ENCODE measurements at places on chromosomes 12 and 14.
A peak's percentile ranks its signal among the peaks of the same experiment; 100 is the strongest.

DNA sequence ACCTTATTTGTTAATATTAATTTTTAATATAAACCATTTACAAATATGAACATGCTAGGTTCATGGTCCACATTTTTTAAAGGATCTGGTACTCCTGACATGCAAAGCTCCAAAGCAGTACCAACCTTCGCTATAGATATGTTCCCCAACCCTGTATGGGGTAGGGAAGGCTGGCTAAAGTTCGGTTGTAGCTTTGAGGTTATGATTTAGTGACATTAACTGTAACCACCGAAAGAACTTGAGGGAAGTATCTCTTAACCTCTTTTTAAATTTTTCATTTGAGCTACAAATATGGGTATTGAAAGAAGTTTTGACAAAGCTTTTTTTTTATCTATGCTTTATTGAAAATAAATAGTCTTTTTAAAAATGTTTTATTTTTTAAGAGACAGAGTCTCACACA, 115.5 kb downstream of the DYRK2 start:
- no peak for DNase-seq

GRCh38 chr14:85947461-85948139, 417.7 kb downstream of the FLRT2 start:
- DNase-seq: no peak

DNA sequence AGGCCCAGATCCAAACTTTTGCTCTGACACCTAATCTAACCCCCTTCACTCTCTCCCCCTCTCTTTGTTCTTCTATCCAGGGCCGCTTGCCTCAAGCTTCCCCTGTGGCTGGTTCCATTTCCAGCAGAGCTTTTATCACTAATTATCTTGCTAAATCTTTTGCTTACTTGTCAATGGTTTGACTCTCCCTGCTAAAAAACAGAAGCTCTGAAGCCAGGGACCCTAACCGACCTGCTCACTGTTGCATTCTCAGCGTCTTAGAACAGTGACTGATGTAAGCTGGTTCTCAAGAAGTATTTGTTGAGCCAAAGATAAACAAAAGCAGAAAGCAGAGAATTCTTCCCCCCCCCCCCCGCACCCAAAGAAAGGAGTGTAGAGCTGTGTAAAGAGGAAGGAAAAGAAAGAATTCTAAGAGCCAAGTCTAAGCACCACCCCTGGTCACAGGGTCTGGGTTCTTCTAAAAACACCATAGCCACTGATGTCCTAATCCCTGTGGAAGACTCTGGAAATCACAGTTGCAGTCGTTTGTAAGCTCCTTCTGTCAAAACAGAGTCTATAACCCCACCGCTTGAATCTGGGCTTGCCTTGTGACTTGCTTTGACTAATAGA, 385.8 kb downstream of the MED13L start:
- no peak for DNase-seq

DNA sequence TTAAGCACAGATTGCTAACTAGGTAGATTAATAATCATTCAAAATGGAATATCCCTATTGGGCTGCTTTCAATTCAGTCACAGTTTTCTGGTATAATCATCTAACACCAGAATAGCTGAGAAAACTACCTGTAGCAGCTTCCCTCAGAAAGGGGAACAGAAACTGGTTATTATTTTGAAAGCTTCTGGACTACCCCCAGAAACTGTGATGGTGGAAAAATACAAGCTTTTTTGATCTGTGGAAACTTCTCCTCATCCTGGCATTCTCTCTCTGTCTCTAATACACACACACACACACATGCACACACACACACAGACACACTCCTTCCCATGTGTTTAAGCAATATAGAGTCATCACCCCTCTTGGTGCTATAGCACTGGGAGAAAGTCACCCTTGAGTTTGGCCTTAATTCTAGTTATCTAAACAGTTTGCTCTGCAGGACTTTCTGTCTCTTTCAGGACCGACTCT, 251.5 kb upstream of the LMO3 start:
- no peak for DNase-seq

DNA sequence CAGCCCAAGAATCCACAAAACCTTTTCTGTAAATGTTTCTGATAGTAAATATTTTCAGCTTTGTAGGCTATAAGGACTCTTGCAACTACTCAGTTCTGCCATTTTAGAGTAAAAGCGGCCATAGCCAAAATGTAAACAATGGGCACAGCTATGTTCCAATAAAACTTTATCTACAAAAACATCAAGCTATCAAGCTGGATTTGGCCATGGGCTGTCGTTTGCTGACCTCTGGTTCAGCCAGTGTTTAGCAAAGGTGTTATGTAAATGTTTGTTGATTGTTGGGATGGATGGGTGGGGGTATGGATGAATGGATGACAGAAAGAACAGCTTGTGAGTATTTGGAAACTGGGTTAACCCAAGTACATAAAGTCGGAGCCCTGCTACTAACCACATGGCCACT, 111.1 kb upstream of the VRK1 start:
- no peak for DNase-seq

DNA sequence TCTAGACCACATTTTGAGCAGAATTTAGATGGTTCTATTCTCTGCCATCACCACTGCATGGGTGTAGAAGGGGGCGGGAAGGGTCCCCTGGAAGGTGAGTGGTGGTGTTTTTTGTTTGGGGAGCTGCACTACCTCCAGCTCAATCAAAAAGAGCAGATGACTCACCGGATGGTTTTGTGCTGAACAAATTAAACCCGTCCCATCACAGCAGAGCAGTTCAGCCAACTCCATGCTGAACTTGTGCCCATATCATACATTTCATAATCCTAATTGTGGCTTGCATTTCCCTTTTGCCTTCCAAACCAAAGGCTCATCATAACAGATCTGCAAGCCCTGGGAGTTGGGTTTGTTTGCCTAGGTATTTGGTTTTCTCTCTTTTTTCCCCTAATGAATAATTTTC, 53.0 kb upstream of the RPH3A start:
- no peak for DNase-seq

GRCh38 chr14:38723959-38724358, 379.1 kb downstream of the SEC23A start:
- no peak for DNase-seq

GRCh38 chr12:18323159-18323558, 61.8 kb downstream of the PIK3C2G start:
- no peak for DNase-seq

- DNase-seq: no peak
These were observed 91.9 kb downstream of the BBS10 start for GRCh38 chr12:76256321-76256720.

DNA sequence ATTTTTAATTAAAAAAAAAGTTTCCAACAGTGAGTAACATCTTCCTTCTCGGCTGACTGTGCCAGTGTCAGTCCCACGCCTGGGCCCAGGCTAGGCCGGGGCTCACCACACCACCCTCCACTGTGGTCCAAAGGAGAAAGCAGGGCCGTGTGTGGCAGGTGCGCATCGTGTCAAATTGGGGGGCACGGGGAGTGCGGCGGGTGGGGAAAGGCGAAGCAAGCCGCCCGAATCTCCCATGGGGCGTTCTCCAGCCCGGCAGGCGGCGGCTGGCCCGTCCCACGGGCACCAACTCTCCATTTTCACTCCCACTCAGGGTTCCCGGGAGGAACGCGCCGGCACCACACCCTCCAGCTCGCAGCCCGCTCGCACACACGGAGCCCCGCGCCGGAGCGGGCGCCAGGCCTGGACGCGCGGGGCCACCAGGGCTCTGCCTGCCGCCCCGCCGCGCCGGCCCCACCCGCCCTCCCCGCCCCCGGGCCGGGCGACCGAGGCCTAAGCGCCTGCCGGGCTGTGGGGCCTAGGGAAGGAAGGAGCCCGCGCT, 604 bp downstream of the EEA1 start:
- peak; percentile 76 for DNase-seq

- no peak for DNase-seq
These were observed 21.5 kb downstream of the GNPNAT1 start for GRCh38 chr14:52769887-52770286.

DNA sequence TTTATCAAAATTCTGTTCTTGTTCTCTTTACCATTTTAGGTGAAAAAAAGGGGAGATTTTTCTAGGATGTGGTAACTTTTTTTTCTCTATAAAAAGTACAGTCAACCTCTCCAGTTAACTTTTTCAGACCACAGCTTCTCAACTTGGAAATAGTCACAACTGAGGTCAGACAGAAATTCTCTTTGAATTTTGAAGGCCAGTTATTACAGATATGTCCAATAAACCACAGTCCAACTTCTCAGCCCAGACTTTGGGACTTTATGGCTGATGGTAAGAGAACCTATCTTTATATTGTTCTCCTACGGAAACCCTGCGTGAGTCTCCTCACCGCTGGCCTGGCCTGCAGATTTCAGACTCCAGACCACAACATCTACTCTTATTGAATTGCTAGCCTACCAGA, 176.7 kb downstream of the DACT1 start:
- no peak for DNase-seq

- no peak for DNase-seq
These were observed 817.0 kb downstream of the FLRT2 start for GRCh38 chr14:86346818-86347384.

- DNase-seq: no peak
These were observed 117.7 kb downstream of the ADCK1 start for GRCh38 chr14:77917491-77918201.

DNA sequence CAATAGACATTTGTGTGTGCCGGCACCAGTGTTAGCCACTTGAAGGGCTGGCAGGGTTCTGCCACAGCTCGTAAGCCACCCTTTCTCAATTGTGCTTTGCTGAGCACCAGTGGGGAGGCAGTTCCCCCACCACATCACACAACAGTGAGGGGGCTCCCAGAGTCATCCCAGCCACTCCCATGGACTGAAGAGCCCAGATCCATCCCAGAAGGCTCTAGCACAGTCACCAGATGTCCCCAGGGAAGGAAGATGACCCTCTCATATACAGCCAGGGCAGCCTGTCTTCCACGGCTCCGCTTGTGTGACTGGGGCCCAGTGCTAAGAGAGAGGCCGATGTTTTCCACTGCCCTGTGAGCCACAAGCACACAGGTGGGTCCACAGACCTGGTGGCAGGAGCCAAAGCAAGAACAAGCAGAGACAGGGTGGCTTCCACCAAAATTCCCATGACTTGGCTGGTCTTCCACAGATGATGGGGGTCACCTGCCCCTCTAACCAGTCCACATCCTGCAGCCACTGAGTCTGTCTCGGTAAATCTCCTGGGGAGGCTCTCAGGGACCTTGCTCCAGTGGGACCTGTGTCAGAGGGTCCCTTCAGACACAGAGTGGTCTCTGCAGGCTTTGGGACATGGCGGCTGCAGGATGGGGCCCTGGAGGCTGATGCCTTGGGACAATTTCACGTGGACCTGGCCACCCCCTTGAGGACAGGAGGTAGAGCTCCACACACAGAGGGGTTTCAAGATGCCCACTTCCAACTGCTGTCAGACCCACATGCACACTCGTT, 71.9 kb upstream of the DDX11 start:
- no peak for DNase-seq

DNA sequence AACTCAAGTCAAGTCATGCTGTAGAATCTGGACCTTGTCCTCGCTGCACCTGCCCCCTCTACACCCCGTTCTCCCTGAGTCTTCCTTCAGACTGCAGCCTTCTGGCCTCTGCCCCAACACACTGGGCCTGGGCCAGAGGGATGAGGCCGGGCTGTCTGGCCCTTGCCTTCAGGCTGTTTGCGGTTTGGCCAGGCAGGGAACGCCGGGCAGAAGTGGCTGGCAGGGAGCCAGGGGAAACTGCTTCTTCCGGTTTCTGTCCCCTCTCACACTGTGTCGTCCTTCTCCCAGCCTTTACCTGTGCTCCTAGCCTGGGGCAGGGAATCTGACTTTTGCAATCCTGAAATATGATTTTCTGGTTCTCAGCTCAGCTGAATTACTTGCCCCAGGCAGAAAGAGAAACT, 13.5 kb downstream of the DGLUCY start:
- no peak for DNase-seq

GRCh38 chr12:49030714-49031572, 12.4 kb upstream of the PRKAG1 start:
- DNase-seq: no peak

- no peak for DNase-seq
These were observed 32.9 kb downstream of the TXNRD1 start for GRCh38 chr12:104248444-104248843.

All from activated naive CD4-positive, alpha-beta T cell treated with anti-CD3 and anti-CD28 coated beads, Interleukin-2, amount 50 U/mL, for 16 hours (primary cell).